ENCODE measurements at places on chromosomes 3 and 15. TPM values are rescaled to one million over a fixed set of nuclear protein-coding genes. Genes with fewer than 3 reads are reported as not detected.

Gene FSIP1
- total RNA-seq: 0.25 TPM

Gene TMEM207
- not detected for total RNA-seq

Gene LTK
- total RNA-seq: 0.11 TPM

Gene PARP3
- total RNA-seq: 10.6 TPM

Gene EFHB
- total RNA-seq: 0.62 TPM

Gene IL1RAP
- 12.1 TPM for total RNA-seq

Gene A4GNT
- not detected for total RNA-seq

Gene STRIT1
- total RNA-seq: not detected

Gene ADAMTS9
- not detected for total RNA-seq

Gene IL17RB
- total RNA-seq: 0.33 TPM

Gene SNAPC5
- total RNA-seq: 30.1 TPM

Gene RAB6B
- 0.23 TPM for total RNA-seq

Gene CCDC54
- not detected for total RNA-seq

Gene C3orf20
- total RNA-seq: not detected

Gene GOLGA8S
- total RNA-seq: not detected

Gene ACTR8
- 26.0 TPM for total RNA-seq

Gene ZNF660
- total RNA-seq: 0.89 TPM

Gene CPA3
- not detected for total RNA-seq

Gene CCR9
- not detected for total RNA-seq

Gene TMEM39A
- 24.5 TPM for total RNA-seq

Gene GPR156
- total RNA-seq: 0.11 TPM

Gene HES1
- total RNA-seq: 0.40 TPM

Gene PRSS50
- total RNA-seq: not detected

Gene CCDC191
- total RNA-seq: 2.4 TPM
